Smooth muscle cell of the coronary artery (primary cell): ENCODE measurements at places on chromosomes 3 and 15. TPM values are rescaled to one million over a fixed set of nuclear protein-coding genes. Genes with fewer than 3 reads are reported as not detected.

Gene REC114
- not detected in 2 replicates for total RNA-seq

Gene NEK4
- total RNA-seq = 16.7 and 22.3 TPM in 2 replicates

Gene GCHFR
- 1.5 and 2.5 TPM in 2 replicates for total RNA-seq

Gene GJD2
- total RNA-seq = not detected in 2 replicates

Gene LIPC
- 0.23 and 3.2 TPM in 2 replicates for total RNA-seq
